ENCODE measurements at places on chromosomes 16 and 17.

- no peak for DNase-seq
These were observed 21.8 kb upstream of the ZNHIT3 start for GRCh38 chr17:36464765-36465088.

- no peak for DNase-seq
These were observed 304.5 kb downstream of the CPPED1 start for GRCh38 chr16:12499032-12499745.

GRCh38 chr17:27466743-27467375 is 10.6 kb downstream of the KSR1 start:
- peak; percentile 37 for DNase-seq

- no peak for DNase-seq
These were observed 30.6 kb downstream of the CHD9 start for GRCh38 chr16:53085369-53085843.

- no peak for DNase-seq
These were observed 56.5 kb downstream of the TMEM132E start for GRCh38 chr17:34635876-34636275.

DNA sequence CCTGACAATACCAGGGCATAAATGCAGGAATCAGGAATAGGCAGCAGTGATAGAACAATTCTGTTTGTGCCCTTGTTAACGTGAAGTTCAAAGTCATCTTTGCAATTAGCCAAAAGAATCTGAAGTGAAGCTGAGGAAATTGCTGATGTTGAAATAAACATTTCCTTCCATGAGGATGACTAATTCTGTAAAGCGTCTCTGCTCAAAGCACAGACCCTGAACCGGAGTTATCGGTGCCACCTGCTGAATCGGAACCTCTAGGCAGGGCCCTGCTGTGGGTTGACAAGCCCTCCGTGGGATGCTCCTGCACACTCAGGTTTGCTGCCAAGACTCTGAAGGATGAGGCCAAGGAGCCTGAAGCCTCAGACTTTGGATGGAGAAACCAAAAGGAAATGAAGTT is 37.0 kb upstream of the CDH1 start:
- no peak for DNase-seq
